ENCODE measurements at places on chromosomes 12 and 14.

DNA sequence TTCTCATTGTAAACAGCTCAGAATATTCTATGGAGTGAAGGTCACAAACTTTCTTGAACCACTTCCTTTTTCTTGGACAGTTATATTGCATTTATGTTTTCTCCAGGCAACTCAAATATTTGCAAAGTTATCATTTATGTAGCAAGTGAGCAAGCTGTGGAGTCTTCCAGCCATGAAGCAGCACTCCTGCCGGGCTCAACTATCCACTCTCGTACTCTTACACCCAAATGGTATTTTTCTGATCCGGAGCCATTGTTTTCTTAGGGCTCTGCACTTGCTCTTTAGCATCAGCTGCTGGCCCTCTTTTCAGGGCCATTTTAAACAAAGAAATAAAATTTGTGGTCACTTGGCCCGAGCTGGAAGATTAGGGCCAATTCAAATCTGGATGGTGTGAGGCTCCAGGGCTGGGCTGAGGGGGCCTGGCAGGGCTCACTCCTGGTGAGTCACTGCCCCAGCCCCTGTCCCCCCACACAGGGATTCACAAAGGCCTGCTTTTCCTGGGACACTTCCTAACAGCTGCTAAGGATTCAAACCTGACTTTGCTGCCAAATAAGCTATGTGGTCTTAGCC lies 19.7 kb downstream of the SYNE3 start:
- DNase-seq: peak; percentile 95

DNA sequence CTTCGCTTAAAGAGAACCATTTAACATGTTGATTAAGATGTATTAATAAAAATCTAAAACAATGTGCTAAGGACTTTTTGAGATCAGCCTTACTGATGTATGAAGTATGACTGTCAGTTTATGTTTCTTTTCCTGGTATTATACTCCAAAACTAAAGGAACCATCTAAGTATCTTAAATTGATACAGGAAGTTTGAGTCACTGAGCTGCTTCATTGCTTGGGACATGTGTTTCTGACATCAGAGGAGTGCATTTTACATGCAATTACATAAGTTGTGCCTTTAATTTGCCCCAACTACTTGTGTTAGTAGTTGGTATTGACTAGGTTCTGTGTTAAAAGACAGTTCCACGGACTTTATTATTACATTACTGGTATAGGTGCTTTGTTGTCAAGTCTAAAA lies 50.9 kb downstream of the PROX2 start:
- peak; percentile 49 for DNase-seq

DNA sequence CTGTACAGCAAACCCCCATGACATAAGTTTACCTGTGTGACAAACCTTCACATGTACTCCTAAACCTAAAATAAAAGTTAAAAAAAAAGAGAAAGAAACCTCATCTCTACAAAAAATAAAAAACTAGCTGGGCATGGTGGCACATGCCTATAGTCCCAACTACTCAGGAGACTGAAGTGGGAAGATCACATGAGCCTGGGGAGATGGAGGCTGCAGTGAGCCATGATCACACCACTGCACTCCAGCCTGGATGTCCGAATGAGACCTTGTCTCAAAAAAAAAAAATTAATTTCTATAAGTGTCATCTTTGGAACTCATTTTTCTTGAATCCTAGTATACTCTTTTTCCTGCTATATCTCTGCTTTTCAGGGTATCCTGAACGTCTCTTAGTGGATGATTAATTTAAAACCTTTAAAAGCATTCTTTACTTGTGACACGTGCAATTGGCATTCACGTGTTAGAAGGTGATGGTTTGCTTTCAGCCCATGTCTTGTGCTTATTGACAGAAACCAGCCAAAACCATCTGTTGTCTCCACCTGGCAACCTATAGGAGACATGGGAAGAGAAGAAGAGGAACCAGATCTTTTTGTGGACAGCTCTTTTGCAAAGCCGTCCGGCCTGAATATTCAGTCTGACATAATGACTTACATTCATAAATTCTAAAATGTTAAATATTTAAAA lies 30.6 kb upstream of the PPFIBP1 start:
- peak; percentile 47 for DNase-seq

- DNase-seq: no peak
Observed at GRCh38 chr12:100794441-100795173, at the start of gene ANO4. ANO4 (plus strand) TSS chr12:100794776; CDS start chr12:100901786, 107,010 bp downstream.

DNA sequence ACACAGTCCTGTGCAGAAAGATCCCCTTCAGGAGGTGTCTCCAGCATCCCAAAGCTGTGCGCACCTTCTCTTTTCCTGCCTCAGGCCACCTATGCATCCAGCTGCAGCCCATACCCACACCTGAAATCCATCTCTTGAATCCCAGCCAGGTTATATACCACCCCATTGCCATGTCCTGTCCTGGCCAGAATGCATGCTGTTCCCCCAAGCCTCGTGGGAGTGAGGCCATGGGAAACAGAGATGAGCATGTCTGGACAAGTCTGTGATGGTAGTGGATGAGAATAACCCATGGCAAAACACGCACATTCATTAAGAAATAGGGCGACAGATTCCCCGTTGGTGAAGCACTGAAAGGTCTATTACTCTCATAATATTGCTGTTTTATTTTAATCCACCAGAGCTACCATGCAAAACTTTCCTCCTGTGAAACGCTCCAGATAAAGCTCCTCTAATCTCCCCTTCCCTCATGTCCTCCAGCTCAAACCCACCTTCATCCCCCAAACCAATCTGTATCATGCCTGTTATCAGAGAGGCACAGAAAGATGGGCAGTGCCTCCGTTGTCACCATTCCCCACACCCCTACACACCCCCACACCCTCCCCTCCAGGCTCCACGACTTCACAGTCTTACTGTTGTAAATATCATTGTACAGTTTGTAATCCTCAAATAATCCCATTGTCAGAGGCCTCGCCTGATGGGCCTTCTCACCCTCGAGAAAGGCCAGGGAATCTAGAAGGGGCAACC lies 97.5 kb upstream of the FKBP4 start:
- DNase-seq: no peak

- no peak for DNase-seq
Observed at GRCh38 chr14:70585231-70585630, 15.2 kb downstream of the MED6 start.

DNA sequence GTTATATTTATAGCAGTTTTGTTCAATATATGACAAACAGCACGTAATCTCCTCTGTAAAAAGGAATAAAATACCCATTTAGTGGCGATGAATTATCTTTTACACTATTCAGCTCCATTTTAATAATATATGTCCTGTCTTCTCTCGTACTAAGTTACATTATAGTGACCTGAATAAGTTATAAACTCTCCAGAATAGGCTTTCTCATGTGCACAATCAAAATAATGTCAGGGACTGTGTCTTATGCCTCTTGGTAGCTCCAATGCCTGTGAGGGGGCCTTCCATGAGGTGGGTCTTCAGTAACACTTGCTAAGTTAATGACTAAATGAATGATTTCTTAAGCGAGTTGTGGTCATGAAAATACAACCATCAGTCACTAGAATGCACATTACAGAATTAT lies 150.9 kb downstream of the MDGA2 start:
- no peak for DNase-seq

GRCh38 chr12:2690348-2691005 lies 104.3 kb upstream of the FKBP4 start:
- DNase-seq: no peak

- DNase-seq: peak; percentile 63
Observed at GRCh38 chr12:117685110-117685926, 283.5 kb downstream of the KSR2 start.

- DNase-seq: no peak
Observed at GRCh38 chr14:64830961-64831360, 48.7 kb downstream of the SPTB start.

GRCh38 chr12:96047229-96048211 lies 12.1 kb upstream of the LTA4H start:
- DNase-seq: peak; percentile 76

- DNase-seq: peak; percentile 66
Observed at GRCh38 chr12:106345746-106346145, 11.8 kb upstream of the POLR3B start.

DNA sequence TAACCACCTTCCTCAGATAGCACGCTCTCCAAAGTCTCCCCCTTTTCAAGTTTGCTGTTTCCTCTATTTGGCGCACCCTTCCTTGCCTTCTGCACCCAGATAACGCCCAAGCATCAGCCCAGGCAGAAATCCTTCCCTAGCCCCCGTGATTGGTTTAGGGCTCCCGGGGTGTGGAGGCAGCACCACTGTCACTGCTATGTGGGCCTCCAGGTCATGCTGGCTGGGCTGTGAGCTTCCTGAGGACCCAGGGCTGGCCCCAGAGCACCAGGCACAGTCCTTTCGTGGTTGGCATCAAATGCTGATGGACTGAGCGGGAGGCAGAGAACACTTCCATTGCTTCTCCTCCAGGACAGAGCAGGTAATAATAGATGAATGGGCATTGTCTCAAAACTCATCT lies 311.4 kb downstream of the BCL11B start:
- DNase-seq: no peak

- peak; percentile 41 for DNase-seq
Observed at GRCh38 chr12:68240975-68241374, 12.4 kb downstream of the IL22 start.

DNA sequence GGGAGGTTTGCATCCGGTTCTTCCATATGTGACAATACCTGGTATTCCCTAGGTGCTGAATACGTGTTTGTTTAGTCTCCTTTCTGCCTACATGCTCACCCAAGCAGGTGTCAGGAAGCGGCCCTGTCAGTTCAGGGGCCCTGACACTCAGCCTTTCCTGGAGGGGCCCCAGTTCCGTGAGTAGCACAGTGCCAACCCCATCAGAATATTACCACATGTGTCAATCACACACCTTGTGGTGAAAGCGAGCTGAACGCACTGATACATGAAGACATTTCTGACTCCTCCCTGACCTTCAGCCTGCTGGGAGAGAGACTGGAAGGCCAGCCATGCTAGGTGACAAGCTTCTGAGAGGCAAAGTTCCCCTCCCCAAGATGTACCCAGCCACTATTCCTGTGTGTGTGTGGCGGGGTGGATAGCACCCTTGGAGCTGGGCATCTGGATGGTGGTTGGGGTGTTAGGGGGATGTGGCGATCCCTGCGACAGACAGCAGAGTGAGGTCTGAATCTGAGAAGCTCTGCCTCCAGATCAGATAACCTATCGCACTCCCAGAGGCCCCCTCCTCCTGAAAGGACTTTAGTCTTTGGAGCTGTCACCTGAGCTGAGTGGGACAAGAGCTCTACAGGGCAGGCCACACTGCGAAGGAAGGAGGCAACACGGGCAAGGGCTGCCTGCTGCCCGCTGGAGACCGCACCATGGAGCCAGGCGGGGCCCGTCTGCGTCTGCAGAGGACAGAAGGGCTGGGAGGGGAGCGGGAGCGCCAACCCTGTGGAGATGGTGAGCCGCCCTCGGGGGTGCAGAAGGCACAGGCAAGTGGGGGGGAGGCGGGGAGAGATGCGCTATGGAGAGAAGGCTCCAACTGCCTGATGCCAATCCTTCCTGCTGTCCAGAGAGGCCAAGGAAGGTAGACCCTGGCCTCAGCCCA lies at the start of gene SOAT2:
Gene SOAT2 (plus strand): TSS at position 604 of the 925 bp plus-strand sequence. CDS start 92 bp downstream, at position 696.
- DNase-seq: no peak

- DNase-seq: no peak
Observed at GRCh38 chr12:9072481-9073038, 43.2 kb downstream of the A2M start.

DNA sequence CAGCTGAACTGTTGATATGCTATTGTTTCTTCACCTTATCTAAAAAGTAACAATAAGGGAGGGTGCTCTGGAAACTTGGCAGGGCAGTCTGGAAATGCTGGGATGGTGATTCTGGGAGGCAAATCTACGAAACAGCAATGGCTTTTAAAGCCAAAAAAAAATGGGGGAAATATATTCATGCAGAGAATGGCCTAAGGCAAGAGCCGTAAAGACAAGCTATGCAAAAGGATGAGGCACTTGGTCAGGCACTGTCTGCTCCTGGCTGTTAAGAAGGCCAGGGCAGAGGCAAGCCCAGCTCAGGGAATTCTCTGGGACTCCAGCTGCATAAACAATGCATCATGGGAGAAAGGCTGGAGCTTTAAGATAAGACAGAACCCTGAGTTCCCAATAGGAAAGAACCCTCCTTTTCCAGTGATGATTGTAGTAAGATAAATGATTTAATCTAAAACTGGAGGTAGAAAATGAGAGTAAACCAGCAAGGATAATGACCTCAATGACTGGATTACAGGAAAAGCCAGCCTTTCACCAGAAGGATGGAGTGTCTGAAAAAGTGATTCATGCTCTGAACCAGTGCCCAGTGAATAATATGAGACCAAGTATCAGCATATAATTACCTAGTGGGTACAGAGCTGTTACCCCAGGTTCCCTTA lies 46.0 kb downstream of the ITPR2 start:
- DNase-seq: peak; percentile 77

DNA sequence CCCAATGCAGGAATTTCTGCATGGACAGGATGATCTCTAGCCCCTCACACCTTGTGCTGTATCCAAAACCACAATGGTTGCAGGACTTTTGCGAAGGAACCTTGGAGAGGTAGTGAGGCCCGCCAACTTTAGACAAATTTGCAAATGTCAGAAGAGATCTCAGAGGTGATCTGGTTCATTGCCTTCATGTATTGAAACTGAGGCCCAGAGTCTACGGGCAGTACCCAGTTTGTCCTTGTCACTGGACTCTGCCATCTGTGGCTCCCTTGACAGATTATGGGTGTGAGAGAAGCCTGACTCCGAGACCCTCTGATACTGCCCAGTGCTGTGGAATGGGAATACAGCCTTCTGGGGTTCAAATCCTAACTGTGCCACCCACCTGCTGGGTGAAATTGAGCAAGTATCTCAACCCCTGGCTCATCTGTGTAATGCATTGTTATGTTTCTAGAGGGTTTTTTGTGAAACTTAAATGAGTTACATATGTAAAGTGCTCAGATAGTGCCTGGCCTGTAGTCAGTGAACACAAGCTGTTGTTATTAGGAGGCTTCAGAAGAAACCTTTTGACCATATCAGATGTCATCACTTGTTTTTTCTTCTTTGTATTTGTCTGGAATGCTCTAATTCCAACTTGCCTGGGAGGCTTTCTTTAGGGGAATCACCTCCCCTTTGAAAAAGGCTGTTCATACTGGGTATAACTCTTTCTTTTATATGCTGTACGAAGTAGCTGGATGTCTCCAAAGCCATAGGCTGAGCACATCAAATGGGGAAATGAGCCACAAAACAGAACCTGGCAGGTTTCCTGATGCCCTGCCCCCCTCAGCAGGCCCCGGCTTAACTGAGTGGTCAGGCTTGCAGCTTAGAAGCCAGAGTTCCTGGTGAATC lies 71.4 kb upstream of the SRSF5 start:
- DNase-seq: no peak

GRCh38 chr12:25083211-25083610 lies 111.7 kb downstream of the DNAI7 start:
- DNase-seq: no peak

DNA sequence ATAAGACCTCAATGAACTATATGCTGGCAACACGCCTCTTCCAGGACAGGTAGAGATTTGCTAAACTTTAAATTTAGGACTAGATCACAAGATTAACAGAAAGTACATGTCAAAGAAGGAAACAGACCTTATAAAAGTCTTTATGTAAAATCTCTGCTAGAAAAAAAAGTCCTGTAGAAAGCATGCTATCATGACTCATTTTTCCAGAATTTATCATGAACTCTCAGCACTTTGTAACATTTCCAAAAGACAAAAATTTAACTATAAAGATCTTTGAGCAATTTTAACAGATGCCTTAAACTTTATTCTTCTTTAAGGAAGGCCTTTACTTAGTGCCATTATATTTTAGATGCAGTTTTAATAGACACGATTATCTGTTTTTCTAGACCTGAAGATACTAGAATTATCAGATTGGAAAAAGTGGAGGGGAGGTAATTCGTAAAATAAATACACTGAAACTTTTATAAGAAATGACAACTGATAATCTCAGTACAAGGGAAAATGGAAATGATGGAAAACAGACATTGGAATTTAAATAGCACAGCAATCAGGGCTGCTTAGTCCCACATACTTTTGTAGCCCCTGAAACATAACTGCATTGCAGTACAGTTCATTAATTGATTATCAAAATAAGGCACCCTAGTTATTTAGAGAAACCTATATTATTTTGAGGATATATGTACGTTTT lies 92.0 kb downstream of the TTLL5 start:
- no peak for DNase-seq

All from LHCN-M2 (cell line).